Foreskin melanocyte (primary cell): ENCODE measurements at places on chromosomes 3 and 15.

DNA sequence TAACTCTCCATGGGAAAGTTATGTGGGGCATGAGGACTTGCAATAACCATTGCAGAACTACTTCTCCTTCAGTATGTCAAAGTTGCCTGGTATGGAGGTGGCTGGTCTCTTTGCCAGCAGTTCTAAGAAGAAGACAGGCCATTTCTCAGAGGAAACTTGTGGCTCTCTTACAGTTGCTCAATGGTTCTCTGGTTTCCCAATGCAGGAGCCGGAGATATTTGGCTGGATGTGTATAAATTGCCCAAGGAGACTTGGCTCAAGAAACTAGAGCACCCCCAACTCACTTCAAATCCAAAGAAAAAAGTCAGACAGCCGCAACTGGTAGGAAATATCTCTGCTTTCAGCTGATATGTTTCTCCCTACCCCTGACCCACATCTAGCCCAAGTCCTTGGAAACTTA, 24.2 kb downstream of the WDR93 start:
- DNase-seq, result no peak

DNA sequence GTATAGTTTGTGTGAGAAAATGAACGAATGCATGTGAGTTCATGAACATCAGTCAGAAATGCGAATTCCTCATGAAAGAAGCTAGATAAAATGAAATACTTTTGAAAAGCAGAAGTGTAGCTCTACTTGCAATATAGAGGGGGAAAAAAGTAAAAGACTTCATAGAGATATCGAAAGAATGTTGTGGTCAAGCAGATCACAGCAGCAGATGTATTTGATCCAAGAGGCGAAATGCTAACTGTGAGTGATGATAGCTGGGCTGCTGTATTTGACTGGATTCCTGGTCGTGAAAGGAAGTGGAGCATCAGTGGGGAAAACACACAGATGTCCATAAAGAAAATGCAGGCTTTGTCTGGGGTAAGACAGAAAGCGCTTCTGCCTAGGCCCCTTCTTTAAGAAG, 112.4 kb downstream of the ADAMTSL3 start:
- no peak for DNase-seq

DNA sequence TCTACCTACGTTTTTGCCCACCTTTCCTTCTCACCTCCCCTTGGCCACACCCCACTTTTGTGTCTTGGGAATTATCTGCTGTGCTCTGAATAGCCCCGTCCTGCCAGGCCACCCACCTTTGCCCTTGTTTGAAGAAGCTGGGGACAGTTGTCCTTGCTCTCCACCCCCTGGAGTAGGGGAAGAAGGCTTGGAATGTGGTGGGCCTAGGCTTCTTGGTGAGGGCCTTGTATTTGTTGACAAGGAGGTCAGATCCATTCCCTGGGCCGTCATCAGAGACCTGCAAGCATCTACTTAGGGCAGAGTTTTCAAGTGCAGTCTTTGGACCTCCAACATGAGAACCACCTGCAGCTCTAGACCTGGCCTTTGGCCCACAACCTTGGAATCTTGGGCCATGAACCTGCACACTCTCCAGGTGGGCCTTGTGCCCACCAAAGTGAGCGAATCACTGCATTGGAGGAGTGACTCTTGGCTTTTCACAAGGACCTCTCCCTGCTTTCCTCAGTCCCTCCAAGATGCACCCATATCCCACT, 160.6 kb downstream of the APBA2 start:
- no peak for DNase-seq

DNA sequence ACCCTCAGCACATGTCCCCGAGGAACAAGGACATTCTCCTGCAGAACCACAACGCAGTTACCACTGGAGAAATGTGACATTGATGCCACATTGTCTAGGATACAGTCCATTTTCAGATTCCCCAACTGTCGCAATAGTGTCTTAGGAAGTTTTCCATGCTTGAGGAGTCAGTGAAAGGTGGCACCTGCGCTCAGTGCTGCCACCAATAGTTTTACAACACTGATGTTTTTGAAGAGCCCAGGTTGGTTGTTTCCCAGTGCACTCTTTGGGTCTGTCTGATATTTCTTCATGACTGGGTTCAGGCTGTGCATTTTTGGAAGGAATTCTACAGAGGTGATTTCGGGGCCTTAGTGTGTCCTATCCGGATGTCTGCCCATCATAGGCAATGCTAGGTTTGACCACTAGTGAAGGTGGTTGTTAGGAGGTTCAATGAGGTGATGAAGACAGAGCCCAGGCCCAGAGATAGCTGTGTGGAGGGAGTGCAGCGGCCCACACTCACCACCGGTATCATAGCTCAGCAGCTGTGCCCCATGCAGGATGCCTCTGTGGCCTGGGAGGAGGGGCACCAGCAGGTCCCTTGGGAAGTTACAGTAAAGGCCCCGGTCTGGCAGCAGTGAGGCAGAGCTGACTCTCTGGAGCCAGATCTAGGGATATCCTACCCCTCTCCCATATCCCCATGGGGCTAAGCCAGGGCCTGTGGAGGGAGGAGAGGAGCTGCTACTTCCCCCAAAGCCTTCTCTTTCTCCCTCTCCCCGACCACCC, 96.6 kb downstream of the DNAJB8 start:
- DNase-seq, result no peak

- DNase-seq, result no peak
These were observed 17.0 kb downstream of the LRCH3 start for GRCh38 chr3:197807969-197808587.

- no peak for DNase-seq
These were observed 335.3 kb upstream of the ARHGEF26 start for GRCh38 chr3:153785901-153786300.
